ENCODE measurements at places on chromosomes 6 and 20.

GRCh38 chr20:45218124-45218523, 3.0 kb upstream of the SEMG2 start:
- no peak overlapping the region for H3K27ac ChIP-seq
- H3K4me3 ChIP-seq: no peak overlapping the region
- DNase-seq: no peak
- no peaks in the 10 kb centered on the region for H3K27me3 ChIP-seq
- H3K4me1 ChIP-seq: no peaks in the 10 kb centered on the region

DNA sequence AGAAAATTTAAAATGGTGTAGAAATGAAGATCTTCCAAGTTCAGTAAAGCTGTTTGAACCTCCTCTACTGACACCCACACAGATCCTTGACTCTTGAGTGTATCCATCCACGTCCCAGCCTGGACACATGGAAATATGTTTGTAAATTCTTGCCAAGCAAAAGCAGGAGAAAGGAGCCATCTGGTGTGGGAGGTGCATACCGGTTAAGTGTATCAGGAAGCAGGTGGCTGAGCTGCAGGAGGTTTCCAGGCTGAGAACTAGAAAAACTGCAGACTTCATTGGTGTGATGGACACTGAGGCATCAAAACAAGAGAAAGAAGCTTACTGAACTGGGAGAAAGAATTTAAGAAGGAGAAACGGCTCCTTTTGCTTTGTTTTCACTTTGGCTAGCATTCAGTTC, 229.9 kb upstream of the GRIK2 start:
- no peak overlapping the region for H3K4me3 ChIP-seq
- H3K36me3 ChIP-seq: no peaks in the 10 kb centered on the region

- no peak overlapping the region for H3K27ac ChIP-seq
- no peaks in the 10 kb centered on the region for H3K27me3 ChIP-seq
- no peak overlapping the region for H3K4me3 ChIP-seq
- peaks cover 11% of the 10 kb centered on the region for H3K4me1 ChIP-seq
Observed at GRCh38 chr6:161225681-161226008, 48.2 kb downstream of the AGPAT4 start.

- no peak for DNase-seq
- H3K27ac ChIP-seq: no peak overlapping the region
- H3K27me3 ChIP-seq: no peaks in the 10 kb centered on the region
- no peak overlapping the region for H3K4me3 ChIP-seq
- peaks cover 25% of the 10 kb centered on the region for H3K4me1 ChIP-seq
- peaks cover 12% of the 10 kb centered on the region for H3K36me3 ChIP-seq
Observed at GRCh38 chr6:7171733-7172132, 64.0 kb downstream of the RREB1 start.

- DNase-seq: peak; percentile 75
- no peak overlapping the region for H3K4me3 ChIP-seq
- no peaks in the 10 kb centered on the region for H3K27me3 ChIP-seq
- H3K4me1 ChIP-seq: no peaks in the 10 kb centered on the region
Observed at GRCh38 chr6:31162463-31163165, 4.2 kb downstream of the TCF19 start.

- DNase-seq: no peak
- peak overlapping the region; percentile 36 for H3K4me3 ChIP-seq
- H3K27ac ChIP-seq: no peak overlapping the region
- no peaks in the 10 kb centered on the region for H3K4me1 ChIP-seq
Observed at GRCh38 chr20:20134941-20135575, 82.7 kb downstream of the CFAP61 start.

- no peak for DNase-seq
- H3K27me3 ChIP-seq: no peaks in the 10 kb centered on the region
Observed at GRCh38 chr6:20906945-20907344, 372.7 kb downstream of the CDKAL1 start.

DNA sequence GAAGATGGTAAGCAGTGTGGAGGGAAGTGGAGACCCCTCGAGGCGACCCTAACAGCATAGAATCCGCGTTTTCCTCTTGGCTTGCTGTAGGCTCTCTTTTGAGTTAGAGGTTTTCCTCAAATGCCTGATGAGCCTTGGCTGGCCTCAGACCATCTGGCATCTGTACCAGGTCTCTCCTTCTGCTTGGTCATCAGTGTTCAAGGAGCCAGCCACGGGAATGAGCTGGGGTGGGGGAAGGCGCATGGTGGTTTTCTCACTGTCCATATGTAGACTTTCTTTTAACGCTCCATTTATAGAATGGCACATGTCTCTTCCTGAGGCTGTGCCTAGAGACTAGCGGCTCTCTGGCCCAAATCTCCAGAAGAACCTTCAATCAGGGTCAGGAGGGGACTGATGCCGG, 8.1 kb upstream of the GUCA1A start:
- no peak for DNase-seq
- H3K27me3 ChIP-seq: no peaks in the 10 kb centered on the region
- H3K27ac ChIP-seq: no peak overlapping the region
- H3K4me1 ChIP-seq: no peaks in the 10 kb centered on the region

DNA sequence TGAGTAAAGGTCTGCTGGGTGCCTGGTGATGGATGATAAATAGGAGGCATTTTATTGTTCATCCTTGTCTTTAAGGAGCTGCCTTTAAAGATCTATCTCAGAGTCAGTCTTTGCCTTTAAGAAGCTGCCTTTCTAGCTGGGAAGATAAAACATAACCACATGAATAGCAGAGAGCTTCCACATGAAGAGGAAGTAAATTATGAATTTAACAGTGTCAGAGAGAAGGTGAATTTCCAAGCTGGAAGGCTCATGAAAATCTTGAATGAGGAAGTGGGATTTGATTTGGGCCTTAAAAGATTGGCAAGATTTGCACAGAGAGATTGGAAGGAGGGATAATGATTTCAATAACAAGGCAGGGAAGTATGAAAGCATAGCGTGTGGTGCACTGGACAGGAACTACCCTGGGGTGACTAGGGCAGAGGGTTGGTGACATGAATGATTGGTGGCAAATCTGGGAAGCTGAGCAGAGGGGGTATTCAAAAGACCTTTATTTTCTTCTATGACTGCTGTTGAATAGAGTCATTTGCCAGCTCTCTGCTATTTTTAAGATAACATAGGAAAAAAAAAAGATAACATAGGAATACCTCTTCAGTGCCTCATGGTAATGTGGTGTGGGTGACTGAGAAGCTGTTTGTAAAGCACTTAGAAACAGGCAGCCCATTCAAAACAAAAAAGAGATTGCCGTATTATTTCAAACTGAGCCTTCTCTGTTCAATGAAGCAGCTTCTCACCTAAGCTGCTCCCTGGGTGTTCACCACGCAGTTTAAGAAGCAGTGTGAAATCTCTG, 591.6 kb downstream of the PKHD1 start:
- no peaks in the 10 kb centered on the region for H3K4me1 ChIP-seq
- no peaks in the 10 kb centered on the region for H3K27me3 ChIP-seq
- H3K36me3 ChIP-seq: no peaks in the 10 kb centered on the region
- H3K4me3 ChIP-seq: no peak overlapping the region

GRCh38 chr6:38973178-38974057, 75.2 kb upstream of the GLP1R start:
- no peak for DNase-seq
- peaks cover 26% of the 10 kb centered on the region for H3K4me1 ChIP-seq
- H3K27ac ChIP-seq: no peak overlapping the region
- no peak overlapping the region for H3K4me3 ChIP-seq

All from endodermal cell (in vitro differentiated cells).